ENCODE measurements at places on chromosomes 4 and X. TPM values are rescaled to one million over a fixed set of nuclear protein-coding genes. Genes with fewer than 3 reads are reported as not detected.

- DNase-seq, result no peak
Observed at GRCh38 chr4:124083711-124084110, 628.8 kb downstream of the ANKRD50 start.

GRCh38 chr4:7938266-7938608, 1.4 kb downstream of the AFAP1 start:
- DNase-seq, result no peak

LAS1L gene
- 41.1 TPM for total RNA-seq

FGD1 gene
- total RNA-seq, result 3.3 TPM

MAOB gene
- total RNA-seq, result 28.2 TPM

KDM5C gene
- 163 TPM for total RNA-seq

DIPK2B gene
- total RNA-seq, result 27.1 TPM

All from ureter (tissue), 1 donor.